Stimulated activated CD4-positive, alpha-beta T cell treated with anti-CD3 and anti-CD28 coated beads, Interleukin-1b, Interleukin-23, amount 100 ng/mL, for 24 hours (primary cell): ENCODE measurements at places on chromosomes 13 and 19.

DNA sequence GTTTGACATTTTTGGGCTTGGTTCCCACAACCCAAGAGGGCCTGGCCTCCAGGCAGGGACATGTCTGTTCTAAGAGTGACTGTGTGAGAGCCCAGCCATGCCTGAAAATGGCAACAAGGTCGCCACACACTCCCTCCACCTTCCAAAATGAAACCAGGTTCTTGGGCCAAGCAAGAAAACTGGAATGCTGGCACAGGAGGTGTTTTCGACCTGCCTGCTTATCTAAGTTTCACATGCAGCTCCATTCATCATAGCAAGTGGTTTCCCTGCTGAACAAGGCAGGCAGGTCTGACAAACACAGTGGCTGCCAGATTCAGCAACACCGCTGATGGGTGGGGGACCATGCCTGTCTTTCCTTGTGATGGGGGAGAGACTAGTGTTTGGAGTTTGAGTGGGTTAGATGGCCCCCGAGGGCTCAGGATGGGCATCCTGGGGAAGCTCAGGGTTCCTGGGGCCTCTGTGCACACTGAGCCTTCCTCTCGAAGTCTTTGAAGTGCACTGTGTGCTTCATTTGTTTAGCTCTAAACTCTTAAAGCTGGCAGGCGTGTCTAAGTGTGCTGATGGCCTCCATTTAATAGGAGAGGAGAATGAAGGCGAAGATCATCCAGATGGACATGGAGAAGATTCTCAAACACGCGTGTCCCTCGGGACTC is 17.9 kb upstream of the GAS6 start:
- no peak for DNase-seq

DNA sequence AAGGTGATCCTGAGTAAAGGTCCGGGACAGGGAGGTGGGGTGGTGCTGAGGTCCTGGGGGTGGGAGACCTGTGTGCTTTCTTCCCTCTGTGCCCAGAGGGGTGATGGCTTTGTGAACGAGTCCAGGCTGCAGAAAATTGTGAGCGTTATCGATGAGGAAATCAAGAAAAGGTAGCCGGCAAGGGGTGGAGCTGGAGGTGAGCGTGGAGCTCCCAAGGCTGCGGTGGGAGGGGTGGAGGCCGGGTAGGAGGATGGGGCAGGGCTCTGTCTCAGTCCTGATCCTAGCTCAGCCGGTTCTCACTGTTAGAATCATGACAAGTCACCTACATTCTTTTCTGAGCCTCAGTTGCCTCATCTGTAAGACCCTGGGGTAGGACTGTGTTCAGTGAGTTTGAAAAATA is 4.0 kb downstream of the SELENOV start:
- no peak for DNase-seq

DNA sequence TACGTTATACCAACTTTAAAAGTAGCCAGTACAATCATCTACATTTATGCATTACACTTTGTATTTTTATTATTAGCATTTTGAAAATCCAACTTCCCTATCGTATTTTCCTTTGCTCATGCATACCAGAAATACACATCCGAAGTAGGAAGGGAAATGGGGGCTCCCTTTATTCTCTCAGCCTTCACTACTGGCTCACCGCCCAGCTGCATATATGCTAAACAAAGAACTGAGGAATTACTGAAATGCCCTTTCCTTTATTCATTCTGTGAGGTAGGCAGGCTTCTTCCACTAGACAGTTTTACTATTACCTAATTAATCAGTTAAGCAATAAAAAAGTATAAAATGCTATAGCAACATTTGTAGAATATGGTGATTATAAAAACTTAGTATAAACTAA is 291.6 kb downstream of the KLF12 start:
- no peak for DNase-seq

DNA sequence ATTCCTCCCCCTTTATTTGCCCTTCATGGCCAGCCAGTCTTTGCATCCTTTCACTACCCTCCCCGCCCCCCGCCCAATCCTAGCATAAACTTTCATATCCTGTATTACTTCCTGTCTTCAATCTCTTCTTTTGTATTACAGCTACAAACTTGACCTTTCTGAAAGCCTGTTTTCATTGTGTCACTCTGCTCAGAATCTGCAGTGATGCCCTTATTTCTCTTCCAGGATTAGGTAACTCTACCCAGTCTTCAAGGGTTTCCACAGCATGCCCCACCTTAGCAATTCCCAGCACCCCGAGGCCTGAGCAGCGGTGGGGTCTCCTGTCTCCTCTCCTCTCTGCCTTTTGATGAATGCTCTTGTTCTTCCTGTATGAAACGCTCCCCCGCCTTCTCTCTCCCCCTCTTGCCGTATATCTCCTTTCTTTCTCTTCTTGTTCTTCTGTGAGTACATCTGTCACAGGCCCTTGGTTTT is 145.6 kb downstream of the SHISA2 start:
- DNase-seq = no peak

GRCh38 chr13:48221686-48222187 is 11.3 kb upstream of the ITM2B start:
- no peak for DNase-seq

GRCh38 chr13:84616864-84617263 is 734.6 kb upstream of the SLITRK1 start:
- DNase-seq = no peak

DNA sequence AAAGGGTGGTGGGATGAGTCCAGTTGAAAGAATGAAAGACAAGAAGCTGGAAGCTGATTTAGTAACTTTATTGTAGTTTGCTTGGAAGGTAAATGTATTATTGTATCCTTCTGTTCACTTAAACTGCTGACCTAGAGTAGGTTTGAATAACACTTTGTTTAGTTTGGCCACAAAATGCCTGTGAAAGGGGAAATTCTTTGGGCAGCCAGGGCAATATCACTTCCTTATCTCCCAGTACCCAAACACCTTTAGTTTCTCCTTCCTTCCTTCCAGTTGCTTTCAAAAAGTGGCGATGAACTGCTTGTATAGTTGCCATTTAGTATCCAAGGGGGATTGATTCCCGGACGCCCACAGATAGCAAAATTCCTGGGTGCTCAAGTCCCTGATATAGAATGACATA is 120.1 kb downstream of the PAN3 start:
- no peak for DNase-seq

DNA sequence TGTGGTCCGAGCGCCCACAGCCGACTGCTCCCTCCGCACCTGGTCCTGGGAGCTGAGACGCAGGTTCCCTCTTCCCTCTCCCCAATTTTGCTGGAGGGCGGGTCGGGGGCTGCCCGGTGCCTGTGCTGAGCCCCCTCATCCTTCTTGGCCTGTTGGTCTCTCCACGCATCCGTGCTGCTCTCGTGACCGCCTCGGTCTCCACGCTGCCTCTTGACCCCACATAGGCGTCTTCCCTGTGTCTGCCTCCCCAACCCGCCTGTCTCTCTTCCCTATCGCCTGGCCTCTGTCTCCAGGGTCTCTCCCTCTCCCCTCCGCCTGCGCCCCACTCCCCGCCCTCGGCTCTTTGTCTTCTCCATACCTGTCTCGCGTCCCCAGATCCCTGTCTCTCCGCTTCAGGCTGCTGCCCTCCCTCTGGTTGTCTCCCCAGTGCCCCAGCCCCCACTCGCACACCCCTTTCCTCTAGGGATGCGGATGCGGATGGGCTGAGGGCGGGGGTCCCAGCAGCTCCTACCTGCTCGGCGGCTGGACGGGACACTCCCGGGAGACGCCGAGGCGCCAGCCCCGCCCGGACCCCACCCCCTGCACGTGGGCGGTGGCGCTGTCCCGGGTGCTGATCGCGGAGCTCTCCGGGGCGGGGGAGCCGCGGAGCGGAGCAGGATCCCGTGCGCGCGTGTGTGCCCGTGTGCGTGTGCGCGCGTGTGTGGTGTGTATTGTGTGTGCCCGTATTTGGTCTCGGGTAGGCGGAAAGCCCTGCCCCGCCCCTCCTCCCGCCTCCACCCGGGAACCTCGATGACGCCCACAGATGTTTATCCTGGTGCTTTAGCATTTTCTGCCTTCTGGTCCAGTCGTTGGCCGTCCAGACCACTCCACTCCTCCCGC is at the start of gene SYT5:
SYT5 (minus strand) TSS at position 684 of the 879 bp plus-strand sequence. CDS start 1,248 bp downstream, outside the sequence.
- peak; percentile 40 for DNase-seq

- DNase-seq = no peak
Observed at GRCh38 chr13:101297794-101298193, 118.5 kb downstream of the NALCN start.

DNA sequence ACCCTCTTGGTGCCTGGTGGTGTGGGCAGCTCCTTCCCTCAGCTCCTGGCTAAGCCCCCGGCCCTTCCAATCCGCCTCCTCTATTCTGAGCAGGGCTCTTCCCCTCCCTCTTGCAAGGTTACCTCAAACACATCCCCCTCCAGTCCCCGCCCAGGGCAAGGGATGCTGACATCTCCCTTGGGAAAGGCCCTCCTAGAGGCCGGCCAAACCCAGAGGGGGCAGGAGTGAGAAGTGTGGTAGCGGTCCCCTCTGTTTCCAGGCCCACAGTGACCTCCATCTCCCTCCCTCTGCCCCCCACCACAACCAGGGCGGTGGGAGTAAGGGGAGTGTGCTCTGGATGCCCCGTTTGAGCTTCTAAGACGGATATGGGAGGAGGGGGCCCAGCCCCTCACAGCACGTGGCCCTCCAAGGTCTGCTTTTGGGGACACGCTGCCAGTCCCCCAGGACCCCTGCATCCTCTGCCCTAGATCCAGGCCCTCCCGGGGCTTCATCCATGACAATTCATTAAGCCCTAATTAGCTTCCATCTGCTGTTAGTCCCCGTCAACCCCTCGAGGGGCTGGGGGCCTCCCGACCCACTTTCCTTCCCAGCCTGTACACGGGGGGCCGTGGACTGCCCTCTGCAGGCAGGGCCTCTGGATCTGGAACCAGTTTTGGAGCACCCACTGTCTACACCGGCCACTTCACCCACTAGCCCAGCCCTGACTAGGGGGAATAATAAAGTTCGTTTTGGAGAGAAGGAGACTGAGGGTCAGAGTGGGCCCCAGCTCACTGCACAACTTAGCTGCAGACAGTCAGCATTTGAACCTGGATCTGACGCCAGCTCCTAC is 2.3 kb downstream of the LINGO3 start:
- DNase-seq = no peak

- DNase-seq = no peak
Observed at GRCh38 chr19:48403606-48404005, 10.1 kb downstream of the GRIN2D start.

DNA sequence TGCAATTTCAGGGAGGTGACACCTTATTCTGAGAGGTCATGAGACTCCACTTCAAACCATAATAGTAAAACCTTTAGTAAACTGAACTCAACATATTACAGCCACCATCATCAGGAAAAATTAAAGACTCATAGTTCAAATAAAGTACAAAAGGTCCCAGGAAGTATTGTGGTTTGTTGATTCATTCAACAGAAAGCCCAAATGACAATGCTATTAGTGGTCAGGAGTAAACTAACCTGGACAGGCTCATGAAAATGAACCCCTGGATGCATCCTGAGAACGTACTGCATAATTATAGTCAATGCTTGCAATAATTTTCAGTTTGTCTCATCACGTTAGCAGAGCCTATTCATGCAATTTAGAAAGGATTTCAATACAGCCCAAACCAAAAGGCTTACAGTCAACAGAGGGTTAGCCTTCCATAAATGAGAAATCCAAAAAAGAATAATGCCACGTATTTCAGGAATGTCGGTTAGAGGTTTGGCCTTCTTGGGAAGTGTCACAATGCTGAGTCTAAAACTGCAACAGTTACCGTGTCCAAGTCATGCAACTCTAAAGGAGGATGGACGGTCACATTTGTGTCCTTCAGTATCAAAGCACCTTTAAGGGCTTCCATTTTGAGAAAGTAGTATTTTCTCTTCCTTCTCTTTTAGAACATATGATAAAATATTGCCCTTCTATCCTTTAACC is 280.8 kb downstream of the ABCC4 start:
- DNase-seq = no peak

DNA sequence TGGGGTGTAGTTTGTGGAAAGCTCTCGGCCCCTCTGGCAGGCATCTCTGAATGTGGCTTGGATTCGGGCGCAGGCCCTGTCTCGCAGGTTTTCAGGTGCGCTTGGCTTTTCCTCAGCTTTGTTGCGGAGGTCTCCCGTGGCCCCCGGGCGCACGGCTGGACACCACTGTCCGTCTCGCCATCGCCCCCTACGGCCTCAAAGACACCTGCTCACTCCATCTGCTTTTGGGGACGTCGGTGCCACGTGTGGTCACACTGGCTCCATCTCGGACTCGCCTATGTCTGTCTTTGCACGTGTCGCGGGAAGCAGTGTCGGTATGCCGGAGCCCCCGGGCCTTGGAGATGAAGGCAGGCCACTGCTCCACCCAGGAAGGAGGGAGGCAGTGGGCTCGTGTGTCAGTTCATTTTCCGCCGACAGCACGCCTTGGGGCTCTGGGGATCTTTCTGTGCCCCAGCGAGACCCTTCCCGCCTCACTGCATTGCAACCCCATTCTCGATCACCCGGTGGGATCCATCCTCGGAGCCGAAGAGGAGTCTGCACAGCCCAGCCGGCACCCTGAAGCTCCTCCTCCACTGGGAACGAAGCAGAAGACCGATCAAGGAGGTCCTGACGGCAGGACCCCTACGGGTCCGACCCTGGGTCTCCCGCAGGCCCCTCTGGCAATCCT is 42.1 kb downstream of the ZNF146 start:
- DNase-seq = no peak

GRCh38 chr13:30843548-30843947 is 62.5 kb upstream of the MEDAG start:
- DNase-seq = no peak

- no peak for DNase-seq
Observed at GRCh38 chr13:30745906-30746686, 10.8 kb downstream of the ALOX5AP start.

DNA sequence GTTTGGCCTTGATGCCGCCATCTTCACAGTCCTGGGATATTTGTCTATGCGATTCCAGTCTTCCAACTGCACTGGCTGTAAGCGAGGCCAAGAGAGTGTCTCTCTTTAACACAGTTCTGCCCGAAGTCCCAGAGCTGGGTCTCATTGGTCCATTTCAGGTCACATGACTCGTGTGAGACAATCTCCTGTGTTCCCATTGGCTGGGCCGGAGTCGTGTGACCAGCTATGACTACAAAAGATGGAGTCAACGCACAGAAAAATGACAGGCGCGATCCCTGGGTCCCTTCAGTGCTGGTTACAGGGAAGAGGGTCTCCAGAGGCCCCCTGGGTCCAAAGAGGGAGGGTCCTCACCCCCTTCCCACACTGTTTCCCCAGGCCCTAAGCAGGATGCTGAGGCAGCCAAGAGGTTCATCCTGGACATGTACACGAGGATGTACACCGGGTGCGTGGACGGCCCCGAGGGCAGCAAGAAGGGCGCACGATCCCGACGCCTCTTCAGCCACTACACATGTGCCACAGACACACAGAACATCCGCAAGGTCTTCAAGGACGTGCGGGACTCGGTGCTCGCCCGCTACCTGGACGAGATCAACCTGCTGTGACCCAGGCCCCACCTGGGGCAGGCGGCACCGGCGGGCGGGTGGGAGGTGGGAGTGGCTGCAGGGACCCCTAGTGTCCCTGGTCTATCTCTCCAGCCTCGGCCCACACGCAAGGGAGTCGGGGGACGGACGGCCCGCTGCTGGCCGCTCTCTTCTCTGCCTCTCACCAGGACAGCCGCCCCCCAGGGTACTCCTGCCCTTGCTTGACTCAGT is 15.9 kb upstream of the S1PR4 start:
- no peak for DNase-seq
